OCI-M1 (cell line): ENCODE measurements at places on chromosomes 6 and 20.
A peak's percentile ranks its signal among the peaks of the same experiment; 100 is the strongest.

- no peak for DNase-seq
Observed at GRCh38 chr6:146265056-146265455, 236.2 kb downstream of the GRM1 start.

DNA sequence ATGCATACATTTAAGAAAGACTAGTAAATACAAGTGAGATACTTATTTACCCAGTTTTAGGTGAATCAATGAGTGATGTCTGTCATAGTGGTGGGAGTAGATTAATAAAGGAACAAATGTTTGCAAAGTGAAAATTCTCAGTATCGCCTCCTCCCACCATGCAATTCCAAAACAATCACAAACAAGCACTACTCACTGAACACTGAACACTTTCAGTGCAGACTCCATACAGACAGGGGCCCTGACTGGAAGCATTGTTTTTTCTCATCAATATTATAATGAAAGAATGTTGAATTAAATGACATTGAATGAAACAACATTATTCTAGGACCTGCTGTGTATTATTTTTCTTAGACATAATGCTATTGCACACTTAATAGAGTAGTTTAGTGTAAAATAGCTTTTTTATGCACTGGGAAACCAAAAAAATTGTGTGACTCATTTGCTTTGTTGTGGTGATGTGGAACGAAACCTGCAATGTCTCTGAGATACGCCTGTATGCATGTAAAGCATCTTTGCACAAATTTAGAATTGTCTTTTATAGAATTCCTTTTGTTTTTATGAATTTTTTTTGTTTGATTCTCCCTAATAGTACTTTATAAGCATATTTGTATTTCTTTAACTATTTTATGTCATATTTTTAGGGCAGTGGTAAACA lies 317.5 kb downstream of the UTRN start:
- no peak for DNase-seq

- DNase-seq = no peak
Observed at GRCh38 chr20:47720636-47721427, 64.4 kb downstream of the SULF2 start.

DNA sequence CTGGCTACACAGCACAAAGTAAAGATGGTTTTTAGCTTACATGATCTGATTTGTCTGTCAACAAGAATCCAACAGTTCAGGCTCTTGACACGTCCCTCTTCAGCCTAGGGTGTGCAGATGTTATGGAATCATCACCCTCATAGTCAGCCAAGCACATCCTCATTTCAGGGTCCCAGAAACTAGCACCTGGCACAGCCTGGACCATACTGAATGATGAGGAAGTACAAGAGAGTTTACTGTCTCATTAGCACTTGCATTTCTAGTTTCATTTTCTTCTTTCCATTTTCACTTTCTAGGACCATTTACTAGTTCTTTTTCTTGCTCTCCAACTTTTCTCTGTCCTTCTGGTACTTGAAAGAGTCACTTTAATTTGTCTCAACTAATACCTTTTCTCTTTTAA lies 6.5 kb downstream of the RIPOR2 start:
- peak; percentile 58 for DNase-seq

DNA sequence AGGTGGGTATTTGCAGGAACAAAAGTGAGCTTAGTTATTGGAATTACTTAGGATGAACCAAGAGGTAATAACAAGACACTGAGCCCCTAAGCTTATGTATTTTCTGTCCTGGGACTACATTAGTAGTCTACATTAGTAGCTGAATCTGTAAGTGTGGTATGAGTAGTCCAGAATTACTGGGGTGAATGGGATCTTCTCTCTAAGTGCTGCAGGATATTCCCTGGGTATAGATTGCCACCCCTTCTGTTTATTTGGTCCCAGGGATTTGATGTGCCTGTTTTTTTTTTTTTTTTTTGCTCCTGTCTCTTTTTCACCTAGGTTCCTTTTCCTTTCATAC lies 5.9 kb downstream of the CD2AP start:
- DNase-seq = no peak

GRCh38 chr6:79084693-79085092 lies 6.6 kb upstream of the PHIP start:
- peak; percentile 84 for DNase-seq
